ENCODE measurements at places on chromosomes 1 and 21.

GRCh38 chr21:29221253-29221744, 77.4 kb upstream of the BACH1 start:
- DNase-seq = no peak

DNA sequence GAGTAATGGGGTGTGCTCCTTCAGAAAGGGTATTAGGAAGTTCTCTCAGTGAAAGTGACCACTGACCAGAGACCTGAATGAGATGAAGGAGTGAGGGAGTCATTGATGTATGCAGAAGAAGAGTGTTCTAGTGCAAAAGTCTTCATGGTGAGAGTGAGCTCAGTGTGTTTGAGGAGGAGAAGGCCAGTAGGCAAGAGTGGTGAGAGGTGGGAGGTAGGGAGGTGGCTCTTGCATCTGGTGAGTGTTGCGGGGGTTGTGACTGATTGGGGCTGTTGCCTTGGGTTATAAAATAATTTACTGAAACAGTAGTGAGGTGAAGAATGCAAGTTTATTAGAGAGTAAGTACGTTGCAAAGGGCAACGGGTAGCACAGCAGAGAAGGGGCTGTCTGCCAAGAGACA, 26.2 kb downstream of the FMN2 start:
- DNase-seq = no peak

DNA sequence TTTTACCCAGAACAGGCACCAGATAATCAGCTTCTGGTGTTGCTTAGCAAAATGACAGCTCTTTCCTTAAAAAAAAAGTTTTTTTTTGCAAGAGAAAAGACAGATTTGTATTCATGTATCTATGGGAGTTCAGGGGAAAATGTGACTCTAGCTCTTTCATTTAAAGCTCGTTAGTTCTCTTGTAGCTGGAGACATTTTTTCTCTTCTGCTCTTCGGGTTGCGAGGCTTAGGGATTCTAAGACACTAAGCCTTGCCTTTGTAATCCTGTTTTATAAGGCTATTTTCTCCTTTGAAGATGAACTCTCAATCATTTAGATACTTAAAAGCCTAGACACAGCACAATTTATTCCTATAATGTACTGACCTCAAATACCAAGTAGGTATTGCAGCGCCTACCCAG, 40.3 kb upstream of the EDARADD start:
- no peak for DNase-seq

- DNase-seq = no peak
Observed at GRCh38 chr1:19628879-19629278, 15.2 kb upstream of the NBL1 start.

GRCh38 chr1:40232444-40232843, 15.3 kb upstream of the TMCO2 start:
- no peak for DNase-seq

DNA sequence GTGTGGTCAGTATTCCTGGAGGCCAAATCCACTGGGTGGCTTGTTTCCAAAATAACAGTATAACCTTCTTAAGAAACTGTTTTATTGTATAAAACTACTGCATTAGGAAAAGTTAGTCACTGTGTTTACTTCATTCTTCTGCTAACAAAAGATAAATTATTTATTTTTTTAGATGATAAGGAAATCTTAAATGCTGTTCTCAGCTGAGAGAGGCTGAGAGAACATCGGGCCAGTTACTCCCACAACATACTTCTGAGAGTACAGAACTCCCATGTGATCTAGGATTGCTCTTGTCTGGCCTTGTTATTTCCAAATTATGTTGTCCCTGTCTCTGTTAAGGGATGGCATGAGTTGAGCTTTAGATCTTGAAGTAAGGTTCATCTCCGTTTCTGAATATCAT, 96.7 kb upstream of the CXADR start:
- no peak for DNase-seq

- DNase-seq = no peak
Observed at GRCh38 chr21:17105932-17106331, 406.9 kb upstream of the CXADR start.

DNA sequence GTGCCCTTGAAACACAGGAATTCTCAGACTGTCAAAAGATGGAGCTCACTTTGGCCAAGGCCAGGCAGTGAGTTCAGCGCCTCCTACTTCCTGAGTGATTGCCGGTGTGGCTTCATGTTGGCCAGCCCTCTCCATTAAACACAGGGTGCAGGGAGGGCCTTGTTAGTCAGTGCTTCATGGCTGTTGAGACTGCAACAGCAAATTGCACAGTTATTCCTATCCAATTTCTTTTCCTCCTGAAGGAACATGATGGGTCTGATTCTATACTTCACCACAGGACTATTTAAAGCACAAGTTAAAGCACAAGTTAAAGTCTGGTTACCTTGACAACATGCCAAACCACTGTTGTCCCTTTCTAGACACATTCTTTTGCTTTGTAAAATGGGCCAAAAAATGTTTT, 156.6 kb downstream of the SIPA1L2 start:
- DNase-seq = no peak

- DNase-seq = no peak
Observed at GRCh38 chr21:42969193-42969600, 5.2 kb upstream of the PKNOX1 start.

GRCh38 chr1:160707236-160708064, 4.2 kb downstream of the CD48 start:
- DNase-seq = peak; percentile 72

All from suppressor macrophage treated with lipopolysaccharide for 4 hours (primary cell).